Tibial nerve (tissue), 4 donors: ENCODE measurements at places on chromosomes 1 and 21.

DNA sequence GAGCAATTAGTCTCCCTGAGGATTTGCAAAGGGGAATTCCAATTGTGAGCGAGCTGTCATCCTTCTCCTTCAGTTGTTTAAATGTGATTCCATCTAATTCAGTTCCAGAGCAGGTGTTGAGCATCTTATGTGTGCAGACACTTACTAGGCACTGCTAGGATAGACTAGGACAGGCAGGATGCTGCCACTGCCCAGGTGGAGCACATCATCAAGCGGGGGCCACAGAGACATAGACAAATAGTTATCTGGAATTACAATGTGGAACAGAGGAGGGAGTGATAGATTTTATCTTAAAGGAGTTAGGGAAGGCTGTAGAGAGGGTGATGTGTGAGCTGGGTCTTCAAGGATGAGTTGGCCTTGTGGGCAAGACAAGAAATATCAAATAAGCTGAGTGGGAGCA is 55.9 kb downstream of the CDC7 start:
- H3K27ac ChIP-seq = no peak overlapping the region
- H3K4me3 ChIP-seq = no peak overlapping the region
- DNase-seq = no peak
- H3K4me1 ChIP-seq = no peaks in the 10 kb centered on the region

- no peaks in the 10 kb centered on the region for H3K27me3 ChIP-seq
- peaks cover 11% of the 10 kb centered on the region for H3K4me1 ChIP-seq
- H3K4me3 ChIP-seq = no peak overlapping the region
- peak overlapping the region; percentile 96 for H3K27ac ChIP-seq
Measured at GRCh38 chr1:2312515-2313301, 78.6 kb downstream of the MORN1 start.

DNA sequence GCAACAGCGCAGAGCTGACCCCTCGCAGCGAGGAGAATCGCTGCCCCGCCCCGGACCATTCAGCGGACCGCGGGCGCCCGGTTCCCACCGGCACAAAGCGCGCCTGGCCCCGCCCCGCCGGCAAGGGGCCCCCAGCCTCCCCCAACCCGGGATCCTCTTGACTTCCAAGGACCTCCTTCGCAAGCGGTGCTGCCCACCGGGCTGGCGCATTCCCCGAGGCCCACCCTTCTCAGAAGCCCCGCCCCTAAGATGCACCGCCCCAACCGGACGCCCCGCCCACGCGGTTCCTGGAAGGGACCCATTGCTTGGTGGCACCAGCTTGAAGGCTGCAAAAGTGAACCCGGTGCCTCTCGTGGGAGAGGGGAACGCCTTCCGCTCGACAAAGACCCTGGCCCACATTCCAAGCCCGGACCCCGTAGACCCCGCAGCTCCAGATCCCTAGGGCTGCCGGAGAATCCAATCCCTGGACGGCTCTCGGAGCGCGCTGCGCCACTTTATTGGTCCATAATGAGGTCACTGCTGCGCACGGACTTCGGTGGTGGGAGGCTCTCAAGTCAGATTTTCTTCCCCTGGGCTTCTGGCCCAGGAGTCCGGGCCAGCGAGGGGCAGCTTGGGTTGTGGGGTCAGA is 2.0 kb downstream of the HES3 start:
- no peak overlapping the region for H3K27ac ChIP-seq
- peaks cover 3% of the 10 kb centered on the region for H3K27me3 ChIP-seq
- H3K4me1 ChIP-seq = no peaks in the 10 kb centered on the region
- no peaks in the 10 kb centered on the region for H3K36me3 ChIP-seq
- H3K4me3 ChIP-seq = no peak overlapping the region

- H3K4me3 ChIP-seq = no peak overlapping the region
- DNase-seq = no peak
- H3K36me3 ChIP-seq = no peaks in the 10 kb centered on the region
Measured at GRCh38 chr1:68745011-68745410, 248.1 kb upstream of the DEPDC1 start.

- DNase-seq = no peak
- no peaks in the 10 kb centered on the region for H3K4me1 ChIP-seq
- no peak overlapping the region for H3K27ac ChIP-seq
- H3K36me3 ChIP-seq = no peaks in the 10 kb centered on the region
Measured at GRCh38 chr1:228348708-228349467, 57.7 kb downstream of the TRIM11 start.

- no peaks in the 10 kb centered on the region for H3K4me1 ChIP-seq
- no peaks in the 10 kb centered on the region for H3K36me3 ChIP-seq
- H3K27me3 ChIP-seq = no peaks in the 10 kb centered on the region
- H3K27ac ChIP-seq = no peak overlapping the region
- H3K4me3 ChIP-seq = no peak overlapping the region
Measured at GRCh38 chr1:213737398-213738035, 250.3 kb upstream of the PROX1 start.

- H3K36me3 ChIP-seq = no peaks in the 10 kb centered on the region
- H3K4me1 ChIP-seq = no peaks in the 10 kb centered on the region
- H3K27me3 ChIP-seq = no peaks in the 10 kb centered on the region
- H3K4me3 ChIP-seq = no peak overlapping the region
- no peak overlapping the region for H3K27ac ChIP-seq
- no peak for DNase-seq
Measured at GRCh38 chr1:219651993-219652392, 39.1 kb upstream of the ZC3H11B start.

DNA sequence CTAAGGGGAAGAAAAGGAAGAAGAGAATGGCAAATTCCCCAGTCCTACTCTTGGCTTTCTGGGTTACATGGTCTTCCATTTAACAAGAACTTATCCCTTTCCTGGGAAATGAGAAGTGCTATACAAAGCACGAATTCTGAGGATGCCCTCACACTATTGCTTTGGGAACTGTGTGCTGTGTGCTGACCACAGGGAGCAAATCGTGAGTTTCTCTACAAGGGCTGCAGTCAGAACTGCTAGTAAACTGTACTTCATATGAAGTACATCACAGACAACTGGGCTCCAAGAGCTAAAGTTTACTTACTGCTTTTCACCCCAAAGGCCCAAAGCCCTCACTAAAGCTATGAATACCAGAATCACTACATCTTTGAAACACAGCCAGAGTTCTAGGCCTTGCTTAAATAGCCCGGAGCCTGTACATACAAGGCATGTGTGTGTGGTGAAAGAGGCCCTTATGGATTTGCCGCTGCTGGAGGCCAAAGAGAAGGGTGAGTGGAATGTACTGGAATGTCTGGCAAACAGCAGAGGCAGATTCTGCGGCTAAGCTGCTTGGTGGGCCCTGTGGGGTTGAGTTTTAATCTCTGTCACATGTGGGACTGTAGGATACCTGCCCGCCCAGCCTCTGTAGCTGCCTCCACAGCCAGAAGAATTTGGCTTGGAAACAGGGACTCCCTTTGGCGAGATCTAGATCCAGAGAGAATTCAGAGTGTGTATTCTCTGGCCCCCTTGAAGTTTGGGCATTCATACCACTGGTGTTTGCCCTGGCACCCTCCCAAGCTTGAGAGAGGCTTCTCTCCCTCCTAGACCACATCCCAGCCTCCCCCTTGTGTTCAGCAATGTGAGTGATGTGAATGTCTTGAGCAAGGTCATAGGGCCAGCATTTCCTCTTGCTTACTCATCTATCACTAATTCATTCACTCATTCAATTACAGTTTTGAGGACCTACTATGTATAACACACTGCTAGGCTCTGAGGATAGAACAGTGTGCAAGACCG is 21.9 kb upstream of the TRIM67 start:
- H3K27me3 ChIP-seq = no peaks in the 10 kb centered on the region
- no peak for DNase-seq
- H3K4me1 ChIP-seq = peaks cover 21% of the 10 kb centered on the region
- no peaks in the 10 kb centered on the region for H3K36me3 ChIP-seq
- peak overlapping the region; percentile 37 for H3K27ac ChIP-seq

GRCh38 chr21:26140164-26140579 is 30.4 kb downstream of the APP start:
- no peaks in the 10 kb centered on the region for H3K36me3 ChIP-seq
- no peaks in the 10 kb centered on the region for H3K4me1 ChIP-seq
- no peak overlapping the region for H3K4me3 ChIP-seq
- no peak for DNase-seq

DNA sequence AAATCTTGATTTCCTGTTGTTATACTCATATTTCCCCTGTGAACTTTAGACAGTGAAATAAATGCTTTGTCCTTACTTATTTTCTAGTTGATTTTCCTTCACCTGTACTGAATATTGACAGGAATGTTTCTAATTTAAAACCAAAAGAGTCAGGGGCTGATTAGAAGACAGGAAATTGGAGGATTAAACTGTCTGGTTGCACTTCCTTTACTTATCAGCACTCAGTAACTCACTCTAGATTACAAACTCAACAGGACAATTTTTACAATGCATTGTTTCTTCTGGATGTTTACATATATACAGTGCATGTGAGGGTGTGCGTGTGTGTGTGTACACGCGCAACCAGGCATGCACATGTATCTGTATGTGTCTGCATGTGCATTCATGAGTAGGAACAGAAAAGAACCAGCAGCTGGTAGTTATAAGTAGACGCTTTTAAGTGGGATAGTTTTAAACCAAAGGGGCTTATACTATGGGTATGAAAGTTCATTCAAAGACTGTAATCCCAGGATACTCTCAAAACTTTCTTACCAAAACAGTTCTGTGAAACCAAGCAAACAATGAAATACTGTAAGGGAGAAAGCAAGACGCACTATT is 212.0 kb upstream of the NFIA start:
- no peak overlapping the region for H3K4me3 ChIP-seq
- no peak overlapping the region for H3K27ac ChIP-seq
- DNase-seq = no peak
- H3K4me1 ChIP-seq = peaks cover 20% of the 10 kb centered on the region
- no peaks in the 10 kb centered on the region for H3K27me3 ChIP-seq
- H3K36me3 ChIP-seq = no peaks in the 10 kb centered on the region

GRCh38 chr1:243415663-243416408 is 160.0 kb downstream of the SDCCAG8 start:
- H3K4me1 ChIP-seq = no peaks in the 10 kb centered on the region
- no peak overlapping the region for H3K27ac ChIP-seq
- H3K27me3 ChIP-seq = no peaks in the 10 kb centered on the region
- H3K36me3 ChIP-seq = peaks cover 35% of the 10 kb centered on the region

- H3K27ac ChIP-seq = no peak overlapping the region
- DNase-seq = no peak
- no peaks in the 10 kb centered on the region for H3K4me1 ChIP-seq
- H3K4me3 ChIP-seq = no peak overlapping the region
- H3K27me3 ChIP-seq = no peaks in the 10 kb centered on the region
Measured at GRCh38 chr21:28393279-28393678, 599.4 kb downstream of the LTN1 start.

DNA sequence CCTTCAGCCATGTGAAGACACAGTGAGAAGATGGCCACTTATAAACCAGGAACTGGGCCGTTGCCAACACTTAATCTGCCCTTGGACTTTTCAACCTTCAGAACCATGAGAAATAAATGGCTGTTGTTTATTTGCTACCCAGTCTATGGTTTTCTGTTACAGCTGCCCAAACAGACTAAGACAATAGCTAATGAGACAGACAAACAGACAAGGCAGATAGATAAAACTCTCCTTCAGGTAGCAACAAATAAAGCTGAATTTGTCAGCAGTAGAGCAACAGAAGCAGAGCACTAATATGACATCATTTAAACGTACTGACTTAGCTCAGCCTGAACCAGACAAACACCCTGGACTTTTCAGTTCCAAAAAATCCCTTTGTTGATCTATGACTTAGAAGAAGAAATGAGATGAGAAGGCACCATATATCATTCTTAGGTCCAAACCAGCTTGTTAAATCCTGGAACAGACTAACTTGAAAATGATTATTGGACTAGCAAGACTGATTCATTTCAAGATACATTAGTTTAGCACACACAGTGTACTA is 27.0 kb downstream of the ZZZ3 start:
- H3K27me3 ChIP-seq = no peaks in the 10 kb centered on the region
- H3K36me3 ChIP-seq = peaks cover 24% of the 10 kb centered on the region
- no peak overlapping the region for H3K27ac ChIP-seq
- no peaks in the 10 kb centered on the region for H3K4me1 ChIP-seq

- H3K4me1 ChIP-seq = no peaks in the 10 kb centered on the region
- H3K36me3 ChIP-seq = peaks cover 91% of the 10 kb centered on the region
- DNase-seq = no peak
- H3K4me3 ChIP-seq = no peak overlapping the region
- no peak overlapping the region for H3K27ac ChIP-seq
- H3K27me3 ChIP-seq = no peaks in the 10 kb centered on the region
Measured at GRCh38 chr1:230684146-230684545, 29.8 kb downstream of the AGT start.

GRCh38 chr1:51627672-51628071 is 10.8 kb downstream of the OSBPL9 start:
- H3K27ac ChIP-seq = no peak overlapping the region
- DNase-seq = no peak
- no peaks in the 10 kb centered on the region for H3K4me1 ChIP-seq
- no peak overlapping the region for H3K4me3 ChIP-seq
- H3K27me3 ChIP-seq = no peaks in the 10 kb centered on the region
- H3K36me3 ChIP-seq = no peaks in the 10 kb centered on the region

DNA sequence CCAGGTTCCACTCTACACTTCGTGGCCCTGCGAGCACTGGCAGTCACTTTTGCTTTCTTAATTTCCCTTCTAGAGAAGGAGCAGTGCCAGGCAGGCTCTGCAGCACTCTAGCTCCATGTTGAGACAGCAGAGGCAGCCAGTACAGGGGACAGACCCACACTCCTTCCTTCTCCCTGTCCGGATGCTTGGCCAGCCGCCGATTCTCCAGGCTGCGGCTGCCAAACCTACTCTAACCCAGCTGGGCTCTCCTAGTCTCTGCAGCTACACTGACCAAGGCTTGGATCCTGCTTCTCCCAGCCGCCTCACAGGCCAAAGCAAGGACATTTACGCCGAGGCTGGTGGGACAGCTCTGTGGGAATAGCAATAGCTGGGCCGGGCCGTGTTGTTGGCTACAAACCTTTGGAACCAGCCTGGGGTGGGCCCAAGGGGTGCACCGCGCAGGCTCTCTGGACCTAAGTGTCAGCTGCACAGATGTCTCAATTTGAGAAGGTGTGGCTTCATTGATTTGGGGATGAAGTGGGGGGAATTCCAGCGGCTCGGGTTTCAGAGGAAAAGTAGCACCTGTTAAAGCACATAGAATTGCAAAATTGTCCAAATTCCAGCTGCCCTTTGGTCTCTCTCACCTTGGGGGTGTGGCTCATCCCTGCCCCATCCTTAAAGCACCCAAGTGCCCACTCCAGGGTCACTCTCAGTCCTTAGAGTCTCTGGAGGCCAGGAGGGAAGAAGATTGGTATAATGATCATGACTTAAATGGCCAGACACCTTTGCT is 3.2 kb downstream of the BARHL2 start:
- DNase-seq = no peak
- no peak overlapping the region for H3K27ac ChIP-seq
- no peak overlapping the region for H3K4me3 ChIP-seq
- H3K27me3 ChIP-seq = peaks cover 7% of the 10 kb centered on the region

- H3K4me3 ChIP-seq = no peak overlapping the region
- no peaks in the 10 kb centered on the region for H3K27me3 ChIP-seq
- no peak overlapping the region for H3K27ac ChIP-seq
- no peak for DNase-seq
- H3K4me1 ChIP-seq = no peaks in the 10 kb centered on the region
Measured at GRCh38 chr1:70033266-70033873, 172.0 kb downstream of the LRRC40 start.

- no peak overlapping the region for H3K27ac ChIP-seq
- H3K36me3 ChIP-seq = no peaks in the 10 kb centered on the region
- H3K27me3 ChIP-seq = no peaks in the 10 kb centered on the region
- no peaks in the 10 kb centered on the region for H3K4me1 ChIP-seq
Measured at GRCh38 chr1:87735750-87736149, 407.1 kb downstream of the LMO4 start.

- no peaks in the 10 kb centered on the region for H3K27me3 ChIP-seq
- H3K4me1 ChIP-seq = peaks cover 15% of the 10 kb centered on the region
- peaks cover 80% of the 10 kb centered on the region for H3K36me3 ChIP-seq
- no peak overlapping the region for H3K4me3 ChIP-seq
- H3K27ac ChIP-seq = no peak overlapping the region
Measured at GRCh38 chr1:226884116-226884625, 13.8 kb downstream of the PSEN2 start.
